ENCODE measurements at places on chromosomes 12 and 14.
A peak's percentile ranks its signal among the peaks of the same experiment; 100 is the strongest.

DNA sequence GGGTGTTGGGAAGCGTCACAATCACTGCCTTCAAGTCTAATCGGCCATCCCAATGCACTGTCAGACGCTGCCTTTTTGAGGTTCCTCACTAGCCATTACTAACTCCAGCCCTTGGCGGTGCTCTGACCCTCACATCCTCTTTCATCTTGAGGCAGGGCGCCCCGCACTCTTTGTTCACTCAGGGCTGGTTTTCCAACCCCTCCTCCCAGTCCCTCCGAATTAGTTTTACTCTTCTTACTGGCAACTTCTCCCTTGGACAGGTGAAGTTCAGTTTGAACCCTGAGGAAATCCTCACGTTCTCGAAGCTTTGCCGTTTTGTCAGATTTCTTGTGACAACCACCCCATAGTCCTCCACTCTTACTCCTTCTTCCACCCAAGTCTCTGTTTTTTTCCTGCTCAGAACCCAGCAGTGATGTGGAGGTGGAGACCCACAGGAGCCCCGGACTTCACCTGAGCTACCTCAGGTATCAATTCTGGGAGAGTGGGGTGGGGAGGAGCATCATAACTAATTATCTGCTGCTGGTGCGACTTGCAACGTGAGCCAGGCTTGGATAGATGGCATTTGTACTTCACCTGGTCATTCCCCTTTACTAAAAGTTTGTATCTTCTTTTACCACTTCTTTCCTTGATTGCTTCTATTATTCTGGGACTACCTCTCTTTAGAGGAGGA lies 757 bp downstream of the ZC3H10 start:
- DNase-seq: no peak

DNA sequence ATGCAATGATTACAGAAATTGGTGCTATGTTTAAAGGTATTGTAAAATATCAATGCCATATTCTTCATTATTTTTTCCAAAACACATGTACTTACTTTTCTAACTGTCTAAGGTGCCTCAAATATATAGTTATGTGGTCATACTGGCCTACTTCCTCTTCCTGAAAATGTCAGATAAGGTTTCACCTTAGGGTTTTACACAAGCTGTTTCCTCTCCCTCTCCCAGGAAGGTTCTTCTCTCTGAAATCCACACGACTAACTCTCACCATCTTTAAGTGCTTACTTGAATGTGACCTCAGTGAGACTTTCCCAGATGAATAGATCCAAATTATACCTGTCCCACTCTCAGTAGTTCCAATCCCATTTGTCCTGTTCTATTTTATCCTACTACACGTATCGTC lies 11.6 kb upstream of the CLEC4D start:
- peak; percentile 40 for DNase-seq

- peak; percentile 70 for DNase-seq
These were observed 62.0 kb downstream of the SLC25A47 start for GRCh38 chr14:100384819-100385813.

GRCh38 chr12:51721282-51721940 lies 127.1 kb downstream of the FIGNL2 start:
- DNase-seq: peak; percentile 25

DNA sequence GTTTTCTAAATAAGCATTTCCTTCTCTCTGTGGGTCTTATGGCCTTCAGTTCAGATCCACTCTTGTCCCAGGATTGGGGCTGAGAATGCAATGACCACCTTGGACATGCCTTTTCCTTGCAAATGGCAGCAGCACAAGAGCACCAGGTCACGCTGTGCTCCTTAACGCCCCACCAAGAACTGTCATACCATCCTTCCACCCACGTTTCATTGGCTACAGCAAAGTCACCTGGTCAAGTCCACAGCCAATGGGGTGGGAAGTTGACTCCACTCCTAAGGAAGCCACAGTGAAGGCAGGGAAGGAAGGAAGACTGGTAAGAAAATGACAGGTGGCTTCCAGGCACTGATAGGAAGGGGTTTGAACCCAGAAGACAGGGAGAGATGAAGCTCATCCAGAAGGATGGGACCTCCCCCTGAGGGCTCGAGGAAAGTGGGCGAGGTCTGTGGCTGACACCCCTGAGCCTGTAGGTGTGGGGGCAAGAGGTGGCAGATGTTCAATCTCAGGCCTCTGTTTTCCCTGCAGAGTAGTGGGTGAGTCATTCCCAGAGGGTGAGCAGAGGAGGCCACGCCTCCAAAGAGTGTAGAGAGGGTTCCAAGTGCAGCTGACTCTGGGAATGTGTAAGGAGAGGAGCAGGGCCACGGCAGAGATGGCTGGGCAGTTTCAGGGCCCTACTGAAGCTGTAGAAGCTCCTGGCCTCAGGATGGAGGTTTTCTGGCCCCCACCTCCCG lies 113.5 kb upstream of the VRK1 start:
- DNase-seq: no peak

DNA sequence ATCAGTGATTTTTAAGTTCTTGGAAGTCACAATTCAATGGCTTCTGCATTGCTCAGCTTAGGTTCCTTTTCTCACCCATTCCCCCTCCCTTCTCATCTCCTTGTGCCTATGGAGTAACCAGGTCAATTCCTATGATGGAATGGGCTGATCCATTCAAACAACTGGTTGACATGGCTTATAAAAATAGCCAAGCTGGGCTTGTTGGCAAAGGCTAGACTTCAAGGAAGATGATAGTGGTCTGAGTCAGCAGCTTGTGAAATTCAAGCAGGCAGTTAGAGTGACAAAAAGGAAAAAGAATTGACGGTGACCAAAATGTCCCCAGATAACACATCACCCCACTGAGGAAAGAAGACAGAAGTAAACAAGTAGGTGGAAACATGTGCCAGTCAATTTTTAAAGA lies 119.9 kb upstream of the PCED1B start:
- no peak for DNase-seq

DNA sequence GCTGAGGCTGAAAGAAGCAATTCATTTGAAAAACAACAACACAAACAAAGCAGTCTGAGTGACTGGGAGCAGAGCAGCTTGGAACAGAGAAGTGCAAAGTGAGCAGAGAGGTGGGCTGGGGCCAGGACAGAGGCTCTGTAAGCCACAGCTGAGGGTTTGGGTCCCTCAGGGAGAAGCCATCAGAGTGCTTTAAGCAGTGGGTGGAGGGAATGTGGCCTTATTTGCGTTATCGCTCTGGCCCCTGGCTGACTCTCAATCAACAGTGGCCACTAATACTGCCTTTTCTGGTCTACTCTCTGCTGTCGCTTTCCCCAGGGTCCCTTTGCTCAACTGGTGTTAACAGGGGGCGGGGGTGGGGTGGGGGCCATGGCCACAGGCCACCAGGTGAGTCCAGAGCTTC lies 44.2 kb downstream of the IRF2BPL start:
- DNase-seq: no peak

GRCh38 chr12:111450676-111451075 lies 45.0 kb downstream of the SH2B3 start:
- DNase-seq: no peak

DNA sequence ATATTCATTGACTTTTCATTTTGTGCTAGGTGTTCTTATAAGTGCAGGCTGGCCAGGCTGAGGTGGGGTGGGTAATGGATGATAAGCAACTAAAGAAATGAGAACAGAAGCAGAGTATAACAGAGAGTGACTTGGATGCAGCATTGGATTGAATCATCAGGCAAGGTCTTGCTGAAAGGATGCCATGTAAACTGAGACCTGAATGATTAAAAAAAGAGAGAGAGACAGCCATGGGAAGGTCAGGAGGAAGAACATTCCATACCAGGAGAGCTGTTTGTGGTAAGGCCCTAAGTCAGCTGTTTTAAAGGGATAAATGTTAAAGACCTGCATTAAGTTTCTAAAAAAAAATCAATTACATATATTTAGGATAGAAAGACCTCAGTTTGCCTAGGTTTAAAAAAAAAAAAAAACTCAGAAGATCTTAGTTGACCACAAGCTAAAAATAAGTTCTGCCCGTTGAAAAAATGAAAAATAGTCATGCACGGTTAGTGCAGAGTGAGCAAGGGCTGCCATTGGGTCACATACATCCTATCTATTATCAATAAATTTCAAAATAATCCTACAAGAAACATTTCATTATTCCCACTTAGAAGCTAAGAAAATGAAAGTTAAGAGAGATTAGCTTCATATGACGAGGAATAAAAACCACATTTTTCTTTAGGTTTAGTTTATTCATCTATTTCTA lies 37.2 kb downstream of the IFNG start:
- no peak for DNase-seq

DNA sequence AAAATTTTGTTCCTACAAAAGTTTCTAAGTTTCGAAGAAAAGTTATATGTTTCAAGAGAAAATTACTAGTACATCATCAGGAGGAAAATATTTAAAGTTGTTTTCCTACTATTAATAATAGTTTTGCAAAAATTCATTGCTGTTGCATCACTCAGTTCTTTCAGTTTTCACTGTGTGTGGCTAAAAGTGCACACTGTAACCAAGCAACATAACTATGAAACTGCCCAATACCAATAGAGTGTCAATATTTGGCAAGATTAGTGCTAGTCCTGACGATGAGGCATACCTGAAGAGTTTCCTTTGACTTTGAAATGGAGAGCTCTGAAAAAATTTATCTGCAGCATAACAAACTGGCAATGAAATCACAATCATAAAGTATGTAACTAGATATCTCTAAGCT lies 194.3 kb downstream of the CPNE8 start:
- no peak for DNase-seq

- DNase-seq: no peak
These were observed 5.5 kb upstream of the OAS1 start for GRCh38 chr12:112901271-112901670.

DNA sequence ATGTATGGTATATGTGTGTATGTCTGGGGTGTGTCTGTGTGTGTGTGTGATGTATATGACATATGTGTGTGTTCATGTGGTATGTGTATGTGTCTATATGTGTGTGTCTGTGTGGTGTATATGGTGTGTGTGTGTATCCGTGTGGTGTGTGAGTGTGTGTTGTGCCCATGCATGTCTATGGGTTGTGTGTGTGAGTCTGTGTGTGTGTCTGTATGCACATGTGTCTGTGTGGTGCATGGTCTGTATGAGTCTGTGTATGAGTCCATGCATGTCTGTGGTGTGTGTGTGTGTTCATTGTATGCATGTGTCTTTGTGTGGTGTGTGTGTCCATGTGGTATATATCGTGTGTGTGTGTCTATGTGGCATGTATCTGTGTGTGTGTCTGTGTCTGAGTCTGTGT lies 168.1 kb upstream of the GSC start:
- no peak for DNase-seq

DNA sequence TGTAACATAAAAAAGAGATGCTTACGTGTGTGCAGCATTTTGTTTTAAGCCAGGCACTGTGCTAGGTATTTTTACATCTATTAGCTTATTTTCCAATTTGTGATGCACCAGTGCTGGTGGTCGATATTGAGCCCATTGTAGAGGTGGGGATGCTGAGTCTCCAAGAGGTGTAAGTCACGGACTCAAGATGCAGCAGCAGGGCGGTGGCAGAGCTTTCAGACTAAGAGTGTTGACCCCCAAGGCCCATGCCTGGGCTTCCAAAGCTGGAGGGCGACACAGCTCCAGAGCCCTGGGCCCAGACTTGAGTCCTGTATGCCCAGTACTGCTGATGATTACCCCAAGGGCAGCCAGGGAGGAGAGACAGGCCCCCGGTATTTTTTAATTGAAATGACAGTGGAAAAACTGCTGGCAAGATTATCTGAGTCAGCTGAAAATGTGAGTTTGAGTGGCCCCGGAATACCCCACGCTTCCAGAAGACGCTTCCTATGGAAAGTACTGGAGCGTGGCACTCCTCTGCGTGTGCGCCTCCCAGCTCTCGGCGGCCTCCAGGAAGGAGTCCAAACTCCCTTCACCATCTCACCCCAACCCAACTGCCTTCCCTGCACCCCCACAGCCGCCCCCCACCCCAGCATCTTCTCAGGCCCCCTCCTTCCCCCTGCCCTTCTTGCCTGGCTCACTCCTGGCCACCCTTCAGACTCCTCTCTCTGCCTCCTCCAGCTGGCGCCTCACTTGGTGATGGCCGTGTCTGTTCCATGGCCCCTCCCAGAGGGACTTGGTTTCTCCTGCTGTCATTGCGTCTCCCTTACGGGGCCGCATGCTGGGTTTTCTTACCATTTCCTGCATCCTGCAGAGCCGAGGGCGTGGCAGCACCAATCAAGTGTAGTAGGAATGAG lies 40.7 kb downstream of the ELK3 start:
- no peak for DNase-seq

- peak; percentile 21 for DNase-seq
These were observed 197.2 kb upstream of the PLEKHG7 start for GRCh38 chr12:92505254-92506231.

DNA sequence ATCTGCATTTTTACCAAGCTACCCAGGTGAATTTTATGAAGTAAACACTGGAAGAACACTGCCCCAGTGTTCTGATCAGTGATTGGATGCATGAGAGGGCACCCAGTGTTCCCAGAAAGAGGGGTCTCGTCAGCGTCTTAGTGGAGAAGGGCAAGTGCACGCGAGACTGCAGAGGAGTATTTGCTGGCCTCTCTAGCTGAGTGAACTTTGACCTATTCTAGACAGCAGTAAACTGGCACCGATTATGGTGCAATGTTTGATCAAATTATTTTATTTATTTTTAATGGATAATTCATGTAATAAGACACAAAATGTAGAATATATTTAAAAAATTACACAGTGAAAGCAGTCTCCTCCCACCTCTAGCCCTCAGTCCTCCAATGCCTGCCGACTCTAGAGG lies 5.3 kb upstream of the GALNT8 start:
- DNase-seq: no peak

GRCh38 chr14:74404435-74404834 lies 21.6 kb downstream of the SYNDIG1L start:
- DNase-seq: no peak

GRCh38 chr12:75560167-75560566 lies 48.8 kb upstream of the KRR1 start:
- no peak for DNase-seq

- DNase-seq: no peak
These were observed 142.0 kb downstream of the BCL11B start for GRCh38 chr14:99129998-99130397.

- no peak for DNase-seq
These were observed 117.2 kb downstream of the RFLNA start for GRCh38 chr12:124411953-124412645.

GRCh38 chr14:57389646-57390036 lies 745 bp upstream of the NAA30 start:
- peak; percentile 15 for DNase-seq

- DNase-seq: peak; percentile 61
These were observed 1.4 kb upstream of the KCNK13 start for GRCh38 chr14:90060312-90060964.

DNA sequence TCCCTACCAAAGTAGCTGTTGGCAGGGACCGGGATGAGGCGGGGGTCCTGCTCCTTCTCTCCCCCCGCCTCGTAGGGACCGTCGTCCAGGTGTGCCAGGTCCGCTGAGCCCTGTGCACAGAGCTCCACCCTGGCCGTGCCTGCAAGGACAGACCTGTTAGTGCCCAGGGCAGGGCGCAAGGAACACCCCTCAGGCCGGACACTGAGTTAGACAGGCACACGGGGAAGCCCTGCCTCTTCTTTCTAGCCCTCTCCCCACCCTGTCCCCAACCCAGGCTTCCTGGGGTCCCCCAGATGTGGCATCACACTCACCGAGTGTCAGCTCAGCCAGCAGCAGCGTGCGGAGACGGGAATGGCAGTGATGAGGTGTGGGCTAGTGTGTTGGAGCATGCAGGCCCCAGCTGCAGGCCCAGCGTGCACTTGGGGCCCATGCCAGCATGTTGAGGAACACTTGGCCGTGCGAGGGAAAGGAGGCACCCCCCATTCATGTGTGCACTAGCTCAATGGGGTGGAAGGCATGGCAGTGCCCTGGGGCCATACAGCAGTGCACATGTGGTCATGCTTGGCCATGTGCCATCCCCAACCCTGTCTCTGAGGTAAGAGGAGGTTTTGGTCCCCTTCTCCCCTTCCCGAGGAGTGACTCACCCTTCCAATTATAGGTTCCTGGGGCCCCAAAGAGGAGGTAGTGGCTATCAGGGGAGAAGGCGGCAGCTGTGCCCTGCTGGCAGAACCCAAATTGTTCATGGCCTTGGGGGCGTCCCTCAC lies 7.3 kb downstream of the ITGA7 start:
- no peak for DNase-seq

Measured in hematopoietic multipotent progenitor cell treated with erythropoietin and hydrocortisone succinate and interleukin-3 and kit ligand, for 6 days (in vitro differentiated cells).